ENCODE measurements at places on chromosomes 2 and 18.

DNA sequence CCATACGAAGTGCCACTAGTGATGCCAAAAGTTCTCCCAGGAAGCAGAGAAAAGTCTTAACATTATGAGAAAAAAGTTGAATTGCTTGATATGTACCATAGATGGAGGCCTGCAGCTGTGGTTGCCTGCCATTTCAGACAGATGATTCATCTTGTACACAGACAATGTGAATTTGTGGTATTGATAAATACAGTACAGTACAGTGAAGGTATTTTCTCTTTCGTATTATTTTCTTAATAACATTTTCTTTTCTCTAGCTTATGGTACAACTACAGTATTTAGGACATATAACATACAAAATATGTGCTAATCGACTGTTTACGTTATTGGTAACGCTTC lies 33.6 kb upstream of the VWC2L start:
- no peak for DNase-seq

DNA sequence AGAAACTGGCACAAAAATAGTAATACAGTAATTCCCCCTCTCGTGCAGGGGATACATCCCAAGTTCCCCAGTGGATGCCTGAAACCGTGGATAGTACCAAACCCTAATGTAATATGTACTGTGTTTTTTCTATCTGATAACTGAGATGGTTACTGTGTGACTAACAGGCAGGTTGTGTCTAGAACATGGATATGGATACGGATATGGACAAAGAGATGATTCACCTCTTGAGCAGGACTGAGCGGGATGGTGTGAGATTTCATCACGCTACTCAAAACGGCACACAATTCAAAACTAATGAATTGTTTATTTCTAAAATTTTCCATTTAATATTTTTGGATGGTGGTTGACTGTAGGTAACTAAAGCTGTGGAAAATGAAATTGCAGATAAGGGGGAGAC lies 3.4 kb downstream of the MBD1 start:
- DNase-seq: no peak

DNA sequence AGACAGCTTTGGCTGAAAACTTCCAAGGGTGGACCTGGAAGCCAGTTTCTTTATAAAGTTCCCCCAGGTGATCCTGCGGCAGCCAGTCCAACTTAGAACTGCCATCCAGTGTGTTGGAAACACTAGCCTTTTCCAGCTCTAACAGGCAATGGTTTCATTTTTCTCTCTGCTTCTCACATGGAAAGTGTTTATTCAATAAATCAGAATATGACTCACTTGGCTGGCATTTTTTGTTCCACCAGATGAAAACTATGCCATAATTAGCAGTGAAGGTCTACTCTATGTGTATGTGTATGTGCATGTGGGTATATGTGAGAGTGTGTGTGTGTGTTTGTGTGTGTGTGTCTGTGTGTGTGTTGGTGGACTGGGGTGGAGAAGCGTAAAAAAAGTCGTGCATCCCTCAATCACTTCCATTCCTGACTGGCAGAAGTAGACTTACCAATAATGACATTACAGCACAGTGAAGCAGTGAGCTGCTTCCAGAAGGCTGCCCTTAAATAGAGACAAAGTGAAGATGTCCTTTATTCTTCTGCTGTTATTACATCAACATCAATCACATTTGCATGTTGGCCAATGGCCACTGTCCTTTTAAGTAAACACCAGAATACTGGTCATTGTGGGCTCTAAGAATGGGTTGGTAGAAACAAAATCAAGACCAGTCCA lies 90.9 kb upstream of the SETBP1 start:
- DNase-seq: no peak

- DNase-seq: no peak
Measured at GRCh38 chr18:65279668-65280305, 471.0 kb upstream of the CDH7 start.

GRCh38 chr2:127081826-127082633 lies 24.9 kb downstream of the BIN1 start:
- no peak for DNase-seq

DNA sequence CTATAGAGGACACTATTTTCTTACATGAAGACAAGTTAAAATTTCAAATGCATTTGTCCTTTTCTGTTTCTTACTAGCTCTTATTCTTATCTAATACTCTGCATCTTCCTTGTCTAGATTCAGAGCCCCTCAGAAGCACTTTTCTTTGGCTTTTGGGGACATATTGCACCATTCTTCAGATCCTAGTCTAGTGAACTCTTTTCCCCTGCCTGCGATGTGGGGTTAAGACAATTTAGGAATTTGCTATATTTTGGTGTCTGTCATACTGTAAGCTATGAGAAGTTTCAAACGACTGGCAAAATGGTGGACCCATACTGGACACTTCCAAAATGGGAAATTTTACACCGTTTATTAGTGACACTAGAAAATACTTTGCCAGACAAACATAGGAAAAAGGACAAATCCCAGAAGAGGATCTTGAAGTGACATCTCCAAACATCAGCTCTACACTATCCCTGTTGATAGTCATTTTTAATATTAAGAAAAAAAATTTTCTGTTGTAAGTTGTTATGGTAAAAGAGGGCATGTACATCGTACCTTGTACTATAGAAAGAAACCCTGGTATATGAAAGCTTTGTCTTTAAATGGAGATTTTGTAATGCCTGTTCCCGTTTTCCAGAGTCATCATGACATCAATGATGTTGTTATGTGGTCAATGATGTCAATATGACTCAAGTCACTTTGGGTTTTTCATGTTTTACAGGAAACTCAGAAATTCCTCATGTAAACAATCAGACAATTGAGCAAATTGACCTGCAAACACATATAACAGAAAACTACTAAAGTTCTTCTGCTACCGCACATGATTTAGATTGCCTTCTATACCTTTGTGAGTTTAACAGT lies 4.4 kb upstream of the KYNU start:
- DNase-seq: no peak

- DNase-seq: no peak
Measured at GRCh38 chr18:57523171-57523956, 63.1 kb downstream of the FECH start.

DNA sequence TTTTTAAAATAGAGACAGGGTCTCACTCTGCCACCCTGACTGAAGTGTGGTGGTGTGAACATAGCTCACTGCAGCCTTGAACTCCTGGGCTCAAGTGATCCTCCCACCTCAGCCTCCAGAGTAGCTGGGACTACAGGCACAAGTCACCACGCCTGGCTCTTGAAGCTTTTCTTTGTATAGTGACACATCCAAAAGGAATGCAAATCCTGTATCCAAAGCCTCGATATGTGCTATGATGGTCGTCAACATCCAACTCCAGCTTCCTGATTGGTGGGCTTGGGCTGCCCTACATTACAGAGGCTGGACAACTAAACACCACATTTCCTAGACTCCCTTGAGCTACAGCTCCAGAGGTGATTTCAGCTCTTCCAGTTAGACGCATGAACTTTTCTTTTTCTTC lies 101.7 kb upstream of the PGAP1 start:
- no peak for DNase-seq

DNA sequence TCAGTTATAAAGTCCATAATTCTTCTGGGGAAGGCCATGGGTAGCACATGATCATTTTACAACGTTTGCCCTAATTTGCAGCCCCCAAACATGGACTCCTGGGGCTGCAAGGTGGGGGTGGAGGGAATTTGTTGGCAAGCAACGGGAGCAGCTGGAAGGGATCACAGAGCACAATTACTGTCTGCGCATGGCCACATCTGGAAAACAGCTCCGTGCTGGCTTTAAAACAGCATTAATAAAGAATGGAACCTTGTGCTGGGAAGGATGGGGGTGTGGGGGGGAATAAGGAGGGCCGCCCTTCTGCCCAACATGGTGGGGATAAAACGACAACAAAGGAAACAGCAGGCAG lies 60.9 kb upstream of the SLC14A2 start:
- DNase-seq: no peak

DNA sequence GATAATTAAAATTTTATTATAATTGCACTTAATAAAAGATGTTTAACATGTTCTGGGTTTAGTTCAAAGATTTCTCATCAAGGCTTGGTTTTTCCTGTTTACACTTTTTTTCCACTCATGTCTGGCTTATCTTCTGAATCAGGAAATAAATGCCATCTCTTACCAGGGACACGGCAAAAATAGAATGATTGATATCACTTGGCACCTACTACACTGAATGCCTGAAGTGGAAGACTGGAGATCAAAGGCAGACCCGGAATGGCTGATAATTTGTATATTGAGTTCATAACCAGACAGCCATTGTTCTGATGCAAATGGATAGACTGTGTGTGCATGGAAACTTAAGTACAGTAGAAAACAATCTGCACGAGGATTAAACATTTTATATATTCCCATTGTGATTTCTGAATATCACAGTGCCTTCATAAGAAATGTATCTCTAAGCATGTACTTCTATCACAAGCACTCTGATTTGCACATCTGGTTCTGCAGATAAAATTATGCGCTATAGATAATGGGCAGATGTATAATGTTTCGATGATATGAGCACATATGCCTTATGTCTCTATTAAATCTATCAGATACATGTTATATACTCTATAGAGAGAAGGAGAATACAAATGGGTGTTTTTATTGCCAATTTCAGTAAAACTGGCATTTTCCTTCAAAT lies 304.8 kb downstream of the RND3 start:
- DNase-seq: no peak

DNA sequence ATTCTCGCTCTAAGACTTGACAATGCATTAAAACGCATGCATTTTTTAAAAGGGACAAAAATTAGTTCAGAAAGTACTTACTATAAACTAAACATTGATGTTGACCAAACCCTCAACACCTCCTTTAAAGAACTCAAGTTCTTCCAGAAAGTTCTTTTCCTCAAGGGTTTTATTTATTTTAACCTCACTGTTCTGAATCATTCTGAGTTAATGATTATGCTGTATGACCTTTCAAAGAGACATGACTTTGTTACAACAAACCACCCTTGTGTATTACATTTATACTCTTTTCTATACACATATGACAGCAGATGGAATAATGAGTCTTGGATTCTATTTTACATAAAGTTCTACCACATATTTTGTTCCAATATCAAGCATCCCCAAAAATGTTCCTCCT lies 139.8 kb upstream of the CCDC150 start:
- DNase-seq: no peak

- DNase-seq: no peak
Measured at GRCh38 chr2:227472265-227473121, 537 bp downstream of the AGFG1 start.
